Tracheal epithelial cell (primary cell): ENCODE measurements at places on chromosomes 1 and 21. TPM values are rescaled to one million over a fixed set of nuclear protein-coding genes. Genes with fewer than 3 reads are reported as not detected.

ADAM30 gene
- not detected in 2 replicates for total RNA-seq

RNU1-3 gene
- under 0.01 TPM in 2 replicates for total RNA-seq

TACSTD2 gene
- 319 and 514 TPM in 2 replicates for total RNA-seq

UBE2U gene
- total RNA-seq = not detected in 2 replicates

DMBX1 gene
- not detected in 2 replicates for total RNA-seq

HHIPL2 gene
- under 0.01 TPM in 1 of 2 replicates, not detected in the other for total RNA-seq

FMOD gene
- under 0.01 TPM in 1 of 2 replicates, not detected in the other for total RNA-seq

NCDN gene
- total RNA-seq = 10.8 and 17.1 TPM in 2 replicates

DNASE2B gene
- not detected in 2 replicates for total RNA-seq

RHCE gene
- 0.48 and 3.6 TPM in 2 replicates for total RNA-seq

PADI4 gene
- total RNA-seq = 0.21 TPM in 1 of 2 replicates, not detected in the other

GBP6 gene
- total RNA-seq = 21.7 and 38.6 TPM in 2 replicates
